ENCODE measurements at places on chromosomes 3 and 15. TPM values are rescaled to one million over a fixed set of nuclear protein-coding genes. Genes with fewer than 3 reads are reported as not detected.

MAP4 gene
- 83.9 TPM for total RNA-seq

CRYGS gene
- 2.2 TPM for total RNA-seq

GABRA5 gene
- not detected for total RNA-seq

HHATL gene
- total RNA-seq, result not detected

RHOV gene
- under 0.01 TPM for total RNA-seq

CNOT10 gene
- 28.5 TPM for total RNA-seq

PDZRN3 gene
- total RNA-seq, result 0.18 TPM

SLC28A2 gene
- not detected for total RNA-seq

TMOD2 gene
- total RNA-seq, result 3.5 TPM
